CD4-positive, alpha-beta memory T cell (primary cell): ENCODE measurements at places on chromosomes 7 and 10. TPM values are rescaled to one million over a fixed set of nuclear protein-coding genes. Genes with fewer than 3 reads are reported as not detected.

DNA sequence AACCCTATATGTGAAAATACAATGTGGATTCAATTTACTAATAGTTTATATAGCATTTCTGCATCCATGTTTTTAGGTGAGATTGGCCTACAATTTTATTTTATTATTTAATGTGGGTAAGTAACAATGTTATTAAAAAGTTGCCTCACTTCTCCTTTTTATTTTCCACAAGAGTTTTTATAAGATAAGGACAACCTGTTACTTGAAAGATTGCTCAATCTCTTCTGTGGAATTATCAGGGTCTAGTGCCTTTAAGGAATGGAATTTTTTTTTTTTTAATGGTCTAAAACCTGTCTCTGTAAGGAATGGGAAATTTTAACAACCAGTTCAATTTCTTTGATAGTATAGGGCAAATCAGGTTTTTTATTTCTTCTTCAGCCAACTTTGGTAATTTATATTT lies 53.9 kb upstream of the RAB18 start:
- DNase-seq = no peak

- DNase-seq = no peak
These were observed 8.0 kb upstream of the HSPB1 start for GRCh38 chr7:76294344-76295024.

DNA sequence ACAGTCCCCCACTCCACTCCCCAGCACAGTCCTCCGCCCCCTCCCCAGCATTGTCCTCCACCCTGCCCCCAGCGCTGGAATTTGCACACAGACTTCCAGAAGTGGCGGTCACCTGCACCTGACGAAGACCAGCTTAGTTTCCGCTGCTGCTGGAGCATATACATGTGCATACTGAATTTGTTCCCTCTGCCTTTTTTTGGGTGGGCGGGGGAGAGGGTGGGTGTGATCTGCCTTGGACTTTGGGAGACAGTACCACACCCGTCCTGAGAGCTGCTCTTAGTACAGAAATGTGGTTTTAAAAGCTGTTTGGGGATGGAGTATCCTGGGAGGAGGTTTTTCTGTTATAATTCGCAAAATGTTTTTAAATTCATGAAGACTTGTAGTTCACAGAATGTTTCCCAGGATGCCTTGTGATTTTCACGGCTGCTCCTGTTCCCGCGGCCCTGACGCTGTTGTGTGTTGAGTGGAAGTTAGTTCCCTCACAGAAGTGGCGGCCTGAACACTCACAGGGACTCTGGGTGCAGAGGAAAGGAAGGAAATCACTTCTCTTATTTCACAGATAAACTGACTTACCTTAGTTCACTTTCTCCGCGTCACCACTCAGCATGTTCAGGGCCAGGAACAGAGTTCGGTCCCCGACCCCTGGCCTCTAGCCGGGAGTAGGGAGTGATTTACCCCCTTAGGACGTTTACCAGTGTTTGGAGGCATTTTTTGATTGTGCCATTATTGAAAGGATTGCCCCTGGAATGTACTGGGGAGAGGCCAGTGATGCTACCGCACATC lies 18.6 kb downstream of the PFKP start:
- no peak for DNase-seq

DNA sequence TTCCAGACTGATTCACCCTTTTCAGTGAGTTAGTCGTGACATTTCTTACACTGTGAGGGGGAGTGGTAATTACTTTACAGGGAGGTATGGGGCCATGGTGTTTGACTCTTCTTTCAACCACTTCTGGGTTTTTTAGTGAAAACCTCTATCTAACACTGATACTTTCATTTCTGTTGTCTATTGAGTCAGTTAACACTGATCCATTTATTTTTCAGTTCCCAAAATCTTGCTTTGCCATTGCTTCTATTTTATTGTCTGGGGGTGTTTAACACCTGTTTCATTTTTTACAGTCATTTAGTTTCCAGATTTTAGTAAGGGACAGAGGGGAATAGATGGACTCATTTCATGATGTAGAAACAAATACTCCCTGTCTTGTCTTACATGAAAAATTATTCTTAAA lies 61.5 kb downstream of the HELLS start:
- DNase-seq = no peak

DNA sequence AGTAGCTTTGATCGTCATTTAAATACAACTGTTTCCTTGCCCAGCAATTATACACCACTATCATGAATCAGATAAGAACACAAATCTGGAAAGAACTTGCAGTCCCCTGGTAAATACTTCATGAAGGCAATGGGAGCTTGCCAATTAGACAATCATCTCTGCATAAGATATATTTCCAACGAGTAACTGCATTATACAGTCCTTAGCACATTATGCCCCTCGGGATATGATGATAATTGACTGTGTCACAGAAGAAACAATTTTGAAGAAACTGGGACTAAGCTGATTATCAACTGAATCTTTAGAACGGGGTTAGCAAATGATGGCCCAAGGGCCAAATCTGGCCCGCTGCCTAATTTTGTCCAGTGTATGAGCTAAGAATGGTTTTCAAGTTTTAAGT lies 155.7 kb downstream of the TRIL start:
- DNase-seq = no peak

DNA sequence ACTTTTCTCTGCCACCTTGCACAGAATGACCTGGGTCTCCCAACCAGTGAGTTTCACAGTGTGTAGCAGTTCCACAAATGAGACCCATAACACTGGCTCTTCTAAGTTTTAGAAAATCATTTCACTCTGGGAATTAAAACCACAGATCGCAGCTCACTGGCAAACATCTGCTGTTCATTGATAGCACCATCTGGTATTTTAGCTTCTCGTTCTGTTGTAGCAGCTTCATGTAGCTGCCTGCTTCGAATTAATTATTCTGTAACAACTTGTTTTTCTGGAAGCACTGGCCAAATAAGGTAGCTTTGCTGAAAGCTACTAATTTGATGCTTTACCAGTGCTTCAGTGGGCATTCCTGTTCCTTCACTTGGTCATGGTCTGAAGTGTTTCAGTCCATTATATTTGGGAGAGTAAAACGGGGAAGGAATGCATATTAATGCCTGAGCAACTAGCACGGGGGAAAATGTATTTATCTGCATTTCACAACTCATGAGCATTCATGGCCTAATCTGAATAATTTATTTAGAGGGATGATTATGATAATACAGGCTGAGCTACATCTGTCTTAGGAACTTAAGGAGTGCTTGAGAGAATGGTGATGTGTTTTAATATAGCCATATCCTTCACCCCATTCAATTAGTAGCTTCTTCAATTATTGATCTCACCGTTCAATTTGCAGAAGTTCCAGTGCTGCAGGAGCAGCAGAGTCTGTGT lies 447.4 kb downstream of the XPNPEP1 start:
- no peak for DNase-seq

DNA sequence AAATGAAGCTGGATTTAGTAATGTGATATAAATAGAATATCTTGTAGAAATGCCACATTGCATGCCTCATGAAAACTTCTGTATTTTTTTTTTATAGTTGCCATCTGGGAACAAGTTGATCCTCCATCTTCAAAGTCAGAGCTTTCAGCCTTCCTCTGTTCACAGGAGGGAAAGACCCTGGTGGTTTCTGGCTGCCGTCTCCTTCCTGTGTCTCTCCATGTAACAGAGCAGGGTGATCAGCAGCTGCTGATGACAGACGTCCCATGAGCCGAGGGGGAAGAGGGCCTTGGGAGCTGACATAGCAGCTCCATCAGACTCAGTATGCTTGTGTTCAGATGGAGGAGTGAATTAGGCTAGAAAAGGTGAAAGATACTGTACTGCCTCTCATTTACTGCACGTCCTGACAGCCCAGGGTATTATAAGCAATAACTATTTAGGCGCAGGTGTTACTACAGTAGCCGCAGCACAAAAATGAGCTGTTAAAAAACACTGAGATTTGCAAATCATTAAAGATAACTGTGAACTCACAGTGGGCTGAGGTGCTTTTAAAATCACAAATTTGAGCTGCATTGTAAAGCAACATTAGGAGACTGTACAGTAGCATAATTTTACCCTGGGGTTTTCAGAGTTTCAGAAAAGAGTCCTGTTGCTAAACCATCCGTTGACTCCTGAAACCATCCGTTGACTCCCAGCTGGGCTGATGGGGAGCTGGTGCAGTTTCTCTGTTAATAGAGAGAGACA lies 103.3 kb downstream of the CFAP58 start:
- DNase-seq = no peak

DNA sequence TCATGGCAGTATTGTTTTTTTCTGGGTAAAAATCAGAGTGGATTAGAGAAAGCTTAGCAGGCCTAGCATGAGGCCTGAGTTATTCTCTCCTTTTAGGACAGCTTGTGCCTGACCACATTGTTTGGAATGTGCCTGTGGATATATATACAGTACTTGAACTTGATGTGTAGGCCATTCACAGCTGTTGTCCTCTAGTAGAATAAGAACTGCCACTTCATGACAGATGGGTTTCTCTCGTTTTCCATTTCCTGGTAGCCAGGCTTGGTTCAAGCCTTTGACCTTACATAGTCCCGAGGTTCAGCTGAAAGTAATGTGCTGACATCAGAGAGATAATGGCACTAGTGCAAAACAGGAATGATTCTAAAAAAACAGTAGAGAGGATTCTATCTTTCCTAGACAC lies 473.9 kb downstream of the AUTS2 start:
- DNase-seq = no peak

The CC2D2B gene
- not detected for total RNA-seq

The GSTO2 gene
- 1.6 TPM for total RNA-seq

The SYPL1 gene
- total RNA-seq = 47.9 TPM
